Urinary bladder (tissue), 4 donors: ENCODE measurements at places on chromosomes 1 and 21. TPM values are rescaled to one million over a fixed set of nuclear protein-coding genes. Genes with fewer than 3 reads are reported as not detected.

Gene FAM110D
- total RNA-seq: 1.6 TPM

Gene CSDE1
- total RNA-seq: 504 TPM

Gene CELA3B
- total RNA-seq: not detected

Gene CNN3
- 350 TPM for total RNA-seq

Gene IRF6
- total RNA-seq: 25.0 TPM

Gene RNF186
- total RNA-seq: not detected

Gene SLC25A44
- total RNA-seq: 5.7 TPM

Gene TP73
- 0.63 TPM for total RNA-seq

Gene SH3GLB1
- total RNA-seq: 104 TPM

Gene CD101
- 1.0 TPM for total RNA-seq

Gene ACTA1
- 51.9 TPM for total RNA-seq

Gene DPH2
- total RNA-seq: 7.8 TPM

Gene CLDN14
- 0.16 TPM for total RNA-seq

Gene MATN1
- 0.85 TPM for total RNA-seq

Gene RNU1-2
- total RNA-seq: under 0.01 TPM

Gene TEDDM1
- total RNA-seq: not detected

Gene PLA2G2D
- not detected for total RNA-seq

Gene INSRR
- total RNA-seq: 0.11 TPM

Gene ETV3L
- total RNA-seq: not detected

Gene DYNLT5
- total RNA-seq: 6.8 TPM

Gene NTMT2
- total RNA-seq: 0.48 TPM

Gene EPS8L3
- total RNA-seq: not detected

Gene RNU5D-1
- not detected for total RNA-seq

Gene COL8A2
- total RNA-seq: 11.7 TPM
